B cell (primary cell): ENCODE measurements at places on chromosomes 6 and 20.

DNA sequence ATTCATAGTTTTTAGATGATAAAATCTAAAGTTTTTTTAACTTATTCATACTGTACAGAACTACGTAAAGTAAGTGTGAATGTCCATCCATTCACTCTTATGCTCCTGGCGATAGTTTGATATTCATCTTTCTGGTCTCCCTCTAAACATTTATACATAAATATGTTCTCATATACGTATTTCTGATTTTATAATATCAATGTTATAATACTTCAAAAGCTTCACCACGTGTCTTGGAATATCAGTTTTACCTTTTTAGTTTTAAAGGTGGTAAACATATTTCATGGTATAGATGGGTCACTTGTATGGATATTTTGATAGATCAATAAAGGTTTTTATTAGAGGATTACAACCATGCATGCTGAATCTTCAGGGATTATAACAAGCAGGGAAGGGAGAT lies 10.3 kb upstream of the RHAG start:
- no peaks in the 10 kb centered on the region for H3K36me3 ChIP-seq
- H3K4me3 ChIP-seq: no peak overlapping the region
- no peak overlapping the region for H3K27ac ChIP-seq
- no peaks in the 10 kb centered on the region for H3K27me3 ChIP-seq
- no peak for DNase-seq
- H3K4me1 ChIP-seq: no peaks in the 10 kb centered on the region

GRCh38 chr6:160010067-160010466 lies 41.2 kb downstream of the IGF2R start:
- H3K27ac ChIP-seq: no peak overlapping the region
- DNase-seq: no peak
- H3K4me3 ChIP-seq: no peak overlapping the region
- no peaks in the 10 kb centered on the region for H3K4me1 ChIP-seq
- peaks cover 27% of the 10 kb centered on the region for H3K36me3 ChIP-seq

GRCh38 chr20:44990425-44990824 lies 24.1 kb downstream of the STK4 start:
- peak overlapping the region; percentile 65 for H3K27ac ChIP-seq
- no peaks in the 10 kb centered on the region for H3K36me3 ChIP-seq
- DNase-seq: no peak
- peaks cover 31% of the 10 kb centered on the region for H3K4me1 ChIP-seq
- peak overlapping the region; percentile 5 for H3K4me3 ChIP-seq

- no peaks in the 10 kb centered on the region for H3K27me3 ChIP-seq
- DNase-seq: no peak
Measured at GRCh38 chr20:4721719-4722118, at the start of gene PRND. TSS of gene PRND (plus strand) at chr20:4721909. CDS start at chr20:4724552, 2,643 bp downstream.

DNA sequence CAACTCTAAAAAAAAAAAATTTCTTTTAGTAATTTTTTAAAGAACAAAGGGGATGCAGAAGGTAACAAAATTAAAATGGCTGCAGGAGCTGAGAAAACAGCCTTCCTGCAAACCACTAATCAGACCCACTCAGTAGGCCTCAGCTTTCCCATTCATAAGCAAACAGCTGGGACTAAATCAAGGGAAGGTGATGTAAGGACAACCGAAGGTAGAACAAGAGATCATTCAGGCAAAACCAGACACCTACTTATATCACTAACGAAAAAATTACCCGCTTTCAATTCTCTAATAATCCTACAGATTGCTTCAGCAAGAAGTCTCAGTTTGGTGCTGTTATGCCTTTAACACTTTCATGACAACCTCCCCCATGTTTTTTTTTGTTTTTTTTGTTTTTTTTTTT lies 124.0 kb downstream of the ZMYND8 start:
- H3K27ac ChIP-seq: no peak overlapping the region
- no peaks in the 10 kb centered on the region for H3K4me1 ChIP-seq
- DNase-seq: no peak
- no peaks in the 10 kb centered on the region for H3K27me3 ChIP-seq
- H3K36me3 ChIP-seq: peaks cover 28% of the 10 kb centered on the region

DNA sequence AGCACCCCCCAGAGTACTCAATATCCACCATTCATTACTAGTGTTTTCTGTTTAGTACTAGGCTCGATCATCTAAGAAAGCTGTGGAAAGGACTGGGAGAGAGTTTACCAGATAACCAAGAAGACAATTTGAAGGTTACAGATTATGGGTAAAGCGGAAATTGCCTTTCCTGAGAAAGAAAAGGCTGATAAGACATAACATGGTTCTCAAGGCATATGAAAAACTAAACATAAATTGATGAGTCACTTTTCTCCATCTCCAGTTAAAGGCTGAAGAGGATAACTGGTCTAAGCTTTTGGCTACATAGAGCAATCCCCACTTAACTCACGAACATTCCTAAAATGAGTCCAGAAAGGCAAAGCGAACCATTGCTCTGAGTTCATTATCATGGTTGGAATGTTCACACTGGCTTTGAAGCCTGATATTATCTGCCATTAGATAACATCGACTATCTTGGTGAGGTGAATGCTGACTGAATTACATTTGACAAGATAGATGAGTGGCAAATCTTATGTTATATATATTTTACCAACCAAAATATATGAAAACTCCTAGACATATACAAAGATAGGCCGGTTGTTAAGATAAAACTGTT lies 65.8 kb downstream of the BTBD9 start:
- H3K27me3 ChIP-seq: no peaks in the 10 kb centered on the region
- DNase-seq: no peak
- peaks cover 17% of the 10 kb centered on the region for H3K4me1 ChIP-seq
- H3K4me3 ChIP-seq: no peak overlapping the region

GRCh38 chr6:43338243-43338642 lies 29.6 kb upstream of the CRIP3 start:
- H3K4me3 ChIP-seq: no peak overlapping the region
- no peak for DNase-seq
- no peaks in the 10 kb centered on the region for H3K27me3 ChIP-seq
- peaks cover 7% of the 10 kb centered on the region for H3K36me3 ChIP-seq
- H3K4me1 ChIP-seq: peaks cover 23% of the 10 kb centered on the region
- H3K27ac ChIP-seq: no peak overlapping the region

- no peak overlapping the region for H3K4me3 ChIP-seq
- DNase-seq: no peak
- no peaks in the 10 kb centered on the region for H3K27me3 ChIP-seq
- H3K36me3 ChIP-seq: no peaks in the 10 kb centered on the region
- H3K27ac ChIP-seq: no peak overlapping the region
- no peaks in the 10 kb centered on the region for H3K4me1 ChIP-seq
Measured at GRCh38 chr6:99017150-99017549, 69.4 kb upstream of the FBXL4 start.

GRCh38 chr6:95805699-95806098 lies 210.1 kb upstream of the FUT9 start:
- no peaks in the 10 kb centered on the region for H3K4me1 ChIP-seq
- H3K27ac ChIP-seq: no peak overlapping the region
- H3K36me3 ChIP-seq: no peaks in the 10 kb centered on the region

DNA sequence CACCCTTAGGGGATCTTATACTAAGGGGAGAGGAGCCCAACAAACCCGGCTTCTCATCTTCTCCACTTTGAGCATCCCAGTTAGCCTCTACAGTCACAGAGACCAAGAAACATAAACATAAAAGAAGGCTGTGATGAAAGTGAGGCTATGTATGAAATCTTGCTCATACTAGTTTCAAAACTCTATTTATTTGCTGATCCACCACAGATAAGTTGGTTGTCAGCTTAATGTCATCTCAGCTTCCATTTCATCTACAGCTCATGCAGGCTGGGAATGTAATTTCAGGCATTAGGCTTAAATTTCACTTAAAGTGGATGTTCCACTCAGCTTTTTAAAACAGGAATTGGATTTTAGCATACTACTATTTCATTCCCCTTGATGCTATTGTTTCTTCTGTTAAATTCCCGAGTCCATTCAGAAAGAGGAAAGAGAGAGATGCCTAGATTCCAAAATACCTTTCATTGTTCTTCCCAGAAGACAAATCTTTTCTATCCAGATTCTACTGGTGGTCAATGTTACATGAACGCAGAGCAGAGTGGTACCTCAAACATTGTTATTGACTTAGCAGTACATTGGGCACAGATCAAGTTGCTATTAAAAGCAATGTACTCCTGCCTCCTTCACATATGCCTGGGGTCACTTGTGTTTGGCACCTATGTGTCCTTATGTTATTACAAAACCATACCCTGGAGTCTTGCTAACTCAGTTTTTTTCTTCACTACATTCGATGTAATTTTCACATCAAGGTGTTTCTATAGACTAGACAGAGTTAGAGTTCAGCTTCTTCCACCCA lies 149.0 kb downstream of the HACE1 start:
- H3K27ac ChIP-seq: no peak overlapping the region
- no peak for DNase-seq
- H3K4me3 ChIP-seq: no peak overlapping the region
- H3K4me1 ChIP-seq: no peaks in the 10 kb centered on the region

DNA sequence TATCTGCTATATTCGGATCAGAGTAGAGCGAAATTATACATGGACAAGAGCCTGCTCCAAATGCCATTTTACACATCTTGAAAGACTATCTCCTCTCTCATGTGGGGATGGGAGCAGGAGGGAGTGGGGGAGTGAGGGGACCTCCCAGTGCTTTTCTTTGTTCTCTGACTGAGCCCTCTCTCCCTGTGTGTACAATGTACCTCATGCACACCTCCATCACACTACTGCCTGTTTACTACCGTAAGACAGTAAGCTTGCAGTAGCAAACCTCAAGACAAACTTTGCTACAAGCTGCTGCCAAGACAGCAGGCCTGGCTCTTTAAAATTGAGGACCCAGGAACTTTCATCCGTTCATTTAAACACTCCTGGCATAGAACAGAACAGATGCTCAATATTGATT lies 7.2 kb downstream of the NHSL1 start:
- H3K4me1 ChIP-seq: no peaks in the 10 kb centered on the region
- DNase-seq: no peak
- no peaks in the 10 kb centered on the region for H3K36me3 ChIP-seq
- no peak overlapping the region for H3K27ac ChIP-seq
- H3K27me3 ChIP-seq: no peaks in the 10 kb centered on the region

DNA sequence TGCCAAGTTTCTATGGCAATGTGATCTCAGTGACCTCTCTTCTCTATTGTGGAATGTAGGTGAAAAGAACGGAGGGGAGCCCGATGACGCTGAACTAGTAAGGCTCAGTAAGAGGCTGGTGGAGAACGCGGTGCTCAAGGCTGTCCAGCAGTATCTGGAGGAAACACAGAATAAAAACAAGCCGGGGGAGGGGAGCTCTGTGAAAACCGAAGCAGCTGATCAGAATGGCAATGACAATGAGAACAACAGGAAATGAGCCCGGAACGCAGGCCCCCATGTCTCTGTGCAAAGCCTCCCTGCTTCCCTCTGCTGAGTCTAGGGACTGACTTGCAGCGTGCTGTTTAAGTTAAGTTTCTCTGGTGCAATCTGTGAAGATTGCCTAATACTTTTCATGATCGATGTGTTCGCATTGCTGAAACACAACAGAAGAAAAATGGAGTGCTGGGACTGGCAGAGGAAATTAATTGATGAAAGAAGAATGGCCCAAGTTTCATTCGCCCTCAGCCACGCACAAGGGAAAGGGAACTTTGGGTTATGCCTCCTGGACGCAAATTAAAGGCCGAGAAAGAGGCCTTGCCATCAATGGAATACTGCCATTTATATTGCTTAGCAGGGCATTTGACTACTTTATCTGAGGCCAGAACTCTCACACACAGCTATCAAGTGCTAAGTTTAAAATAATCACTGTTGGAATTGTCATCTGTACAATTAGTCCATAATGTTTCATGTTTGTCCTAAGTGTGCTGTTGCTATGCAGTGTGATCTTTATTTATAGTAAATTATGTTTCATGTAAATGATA lies 146.4 kb downstream of the AKAP7 start:
- H3K27ac ChIP-seq: peak overlapping the region; percentile 42
- H3K27me3 ChIP-seq: no peaks in the 10 kb centered on the region
- no peaks in the 10 kb centered on the region for H3K36me3 ChIP-seq
- peak; percentile 50 for DNase-seq
- H3K4me1 ChIP-seq: peaks cover 18% of the 10 kb centered on the region
- H3K4me3 ChIP-seq: no peak overlapping the region

GRCh38 chr6:54284161-54284860 lies 23.9 kb upstream of the TINAG start:
- H3K27ac ChIP-seq: no peak overlapping the region
- no peaks in the 10 kb centered on the region for H3K4me1 ChIP-seq
- no peaks in the 10 kb centered on the region for H3K36me3 ChIP-seq

- H3K4me1 ChIP-seq: no peaks in the 10 kb centered on the region
- peaks cover 3% of the 10 kb centered on the region for H3K36me3 ChIP-seq
- no peak for DNase-seq
- no peaks in the 10 kb centered on the region for H3K27me3 ChIP-seq
Measured at GRCh38 chr6:108203189-108204112, 37.6 kb downstream of the NR2E1 start.

GRCh38 chr6:170049641-170050561 lies 241.0 kb downstream of the DLL1 start:
- no peak overlapping the region for H3K4me3 ChIP-seq
- no peaks in the 10 kb centered on the region for H3K27me3 ChIP-seq
- H3K27ac ChIP-seq: no peak overlapping the region

DNA sequence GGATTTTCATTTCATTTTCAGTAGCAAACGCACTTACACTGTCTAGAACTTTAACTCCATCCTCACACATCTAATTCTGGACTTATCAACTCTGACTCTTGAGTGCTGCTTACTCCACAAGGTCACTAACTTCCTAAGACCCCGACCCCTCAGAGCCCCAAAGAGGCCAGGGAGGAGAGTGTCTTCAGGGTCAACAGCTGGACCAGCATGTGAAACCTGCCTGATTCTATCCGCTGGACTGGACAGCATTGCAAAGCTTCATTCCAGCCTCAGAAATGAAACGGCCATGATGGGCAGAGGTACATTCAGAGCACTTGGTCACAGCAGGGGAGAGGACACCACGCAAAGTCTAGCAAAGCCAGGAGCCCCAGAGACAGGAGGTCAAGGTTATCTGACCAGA lies 9.1 kb downstream of the RNASET2 start:
- peaks cover 6% of the 10 kb centered on the region for H3K36me3 ChIP-seq
- no peak overlapping the region for H3K4me3 ChIP-seq
- no peaks in the 10 kb centered on the region for H3K27me3 ChIP-seq
- DNase-seq: no peak

DNA sequence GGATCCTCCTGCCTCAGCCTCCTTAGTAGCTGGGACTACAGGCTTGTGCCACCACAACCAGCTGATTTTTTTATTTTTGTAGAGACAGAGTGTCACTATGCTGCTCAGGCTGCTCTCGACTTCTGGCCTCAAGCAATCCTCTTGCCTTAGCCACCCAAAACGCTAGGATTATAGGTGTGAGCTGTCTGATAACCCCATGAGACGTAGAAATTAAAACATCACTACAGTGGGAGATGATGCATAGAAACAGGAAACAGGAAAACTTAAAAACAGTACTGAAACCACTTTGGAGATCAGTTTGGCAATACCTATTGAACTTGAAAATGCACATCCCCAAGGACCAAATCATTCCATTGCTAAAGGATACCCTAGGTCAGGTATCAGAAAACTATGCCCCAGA lies 10.8 kb downstream of the SENP6 start:
- no peaks in the 10 kb centered on the region for H3K27me3 ChIP-seq
- no peak overlapping the region for H3K27ac ChIP-seq
- H3K4me3 ChIP-seq: no peak overlapping the region
- no peaks in the 10 kb centered on the region for H3K36me3 ChIP-seq
- no peak for DNase-seq
